Foreskin keratinocyte (primary cell): ENCODE measurements at places on chromosomes 4 and X. TPM values are rescaled to one million over a fixed set of nuclear protein-coding genes. Genes with fewer than 3 reads are reported as not detected.

Gene RBM47
- total RNA-seq = 13.9 and 14.0 TPM in 2 replicates

Gene CYBB
- 0.03 TPM in 1 of 2 replicates, not detected in the other for total RNA-seq

Gene GSPT2
- 4.1 and 4.4 TPM in 2 replicates for total RNA-seq

Gene SHROOM2
- total RNA-seq = 6.4 and 7.3 TPM in 2 replicates

Gene GPR119
- not detected in 2 replicates for total RNA-seq

DNA sequence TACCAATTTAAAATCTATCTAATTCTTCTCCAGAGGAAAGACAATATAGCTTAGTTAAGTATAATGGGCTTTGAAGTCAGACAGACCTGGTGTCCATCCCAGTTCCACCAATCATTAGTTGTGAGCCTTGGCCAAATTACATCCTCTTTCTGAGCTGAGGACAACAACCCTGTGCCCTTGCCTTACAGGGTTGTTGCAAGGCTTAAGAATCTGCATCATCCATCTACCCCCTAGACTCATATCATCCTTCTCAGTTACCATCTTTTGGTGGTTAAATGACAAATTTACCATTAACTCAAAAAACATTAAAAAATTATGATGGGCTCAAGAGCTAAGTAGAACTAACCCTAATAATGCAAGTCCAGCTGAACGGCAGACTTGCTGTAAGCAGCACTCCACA lies 51.6 kb downstream of the NAP1L5 start:
- DNase-seq = no peak

GRCh38 chrX:19487520-19488200 lies 27.6 kb downstream of the MAP3K15 start:
- DNase-seq = no peak

- no peak for DNase-seq
These were observed 57.3 kb downstream of the JAKMIP1 start for GRCh38 chr4:6142935-6143602.

DNA sequence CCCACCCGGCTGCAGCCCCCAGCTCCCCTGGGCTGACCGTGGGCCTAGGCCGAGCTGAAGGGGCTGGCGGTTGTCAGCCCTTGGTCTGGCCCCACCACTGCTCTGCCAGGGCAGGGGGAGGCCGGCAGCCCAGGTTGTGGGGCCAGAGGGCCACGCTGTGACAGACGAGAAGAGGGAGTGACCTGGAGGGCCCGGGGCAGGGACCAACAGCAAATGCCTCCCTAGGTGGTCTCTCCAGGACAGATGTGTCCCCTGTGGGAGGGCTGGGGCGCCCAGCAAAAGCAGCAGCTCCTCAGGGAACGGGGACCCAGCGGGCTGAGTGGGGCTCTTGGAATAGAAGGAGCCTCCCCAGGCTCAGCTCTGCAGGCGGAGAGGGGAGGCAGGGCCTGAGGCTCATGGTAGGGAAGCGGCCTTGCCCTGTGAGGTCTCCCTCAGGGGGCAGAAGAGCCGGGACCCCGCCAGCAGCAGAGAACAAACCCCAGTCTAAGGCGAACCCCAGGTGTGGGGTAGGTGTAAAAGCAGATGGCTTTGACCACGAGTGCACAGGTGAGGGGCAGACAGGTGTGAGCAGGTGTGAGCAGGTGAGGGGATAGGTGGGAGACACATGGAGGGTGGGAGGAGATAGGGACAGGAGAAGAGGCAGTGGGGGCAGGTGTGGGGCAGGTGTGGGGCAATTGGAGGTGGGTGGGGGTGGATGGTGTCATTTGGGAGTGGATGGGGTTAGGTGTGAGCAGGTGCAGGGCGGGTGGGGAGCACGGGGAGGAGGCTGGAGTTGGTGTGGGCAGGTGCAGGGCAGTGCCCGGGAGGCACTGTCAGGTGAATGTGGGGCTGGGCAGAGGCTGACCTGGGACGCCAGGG lies 34.1 kb upstream of the SPON2 start:
- no peak for DNase-seq

DNA sequence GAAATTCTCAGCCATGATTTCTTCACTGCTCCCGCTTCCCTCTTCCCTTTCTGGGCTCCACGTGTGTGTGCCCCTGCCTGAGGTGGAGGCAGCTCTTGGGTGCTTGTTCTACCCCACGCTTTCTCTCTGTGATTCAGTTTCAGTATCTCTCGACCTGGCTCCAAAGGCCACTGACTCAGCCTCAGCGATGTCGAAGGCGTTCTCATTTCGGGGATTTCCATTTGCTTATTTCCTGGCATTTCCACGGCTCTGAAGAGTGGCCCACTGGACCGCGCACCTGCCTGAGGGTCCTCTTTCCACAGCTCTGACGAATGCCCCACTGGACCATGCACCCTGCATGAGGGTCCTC lies 52.4 kb downstream of the GAK start:
- no peak for DNase-seq

DNA sequence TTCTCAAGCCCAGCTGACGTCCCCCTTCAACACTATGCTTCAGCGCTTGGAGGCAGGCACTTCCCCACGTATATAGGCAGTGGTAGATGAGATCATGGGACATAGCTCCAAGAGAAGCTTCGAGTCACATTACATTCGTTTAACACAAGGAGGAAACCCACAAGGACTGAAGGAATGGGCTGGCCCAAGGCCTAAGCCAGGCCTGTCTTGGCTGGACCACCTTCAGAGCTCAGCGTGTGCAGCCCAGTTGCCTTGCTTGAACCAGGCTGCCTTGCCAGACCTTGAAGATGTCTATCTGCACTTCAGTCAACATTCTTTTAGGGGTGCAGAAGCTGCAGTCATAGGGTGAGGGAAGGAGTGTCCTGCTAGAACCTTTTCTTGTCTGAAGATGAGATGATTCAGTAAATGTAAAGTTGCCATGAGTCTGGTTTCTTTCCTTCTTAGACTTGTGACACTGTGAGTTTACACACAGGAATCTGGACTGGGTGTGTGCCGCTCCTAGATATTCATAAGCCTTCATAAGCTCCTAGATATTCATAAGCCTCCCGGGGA lies 144.1 kb upstream of the RBPJ start:
- peak; percentile 78 for DNase-seq

GRCh38 chrX:9943420-9943819 lies 23.7 kb upstream of the CLDN34 start:
- DNase-seq = no peak

DNA sequence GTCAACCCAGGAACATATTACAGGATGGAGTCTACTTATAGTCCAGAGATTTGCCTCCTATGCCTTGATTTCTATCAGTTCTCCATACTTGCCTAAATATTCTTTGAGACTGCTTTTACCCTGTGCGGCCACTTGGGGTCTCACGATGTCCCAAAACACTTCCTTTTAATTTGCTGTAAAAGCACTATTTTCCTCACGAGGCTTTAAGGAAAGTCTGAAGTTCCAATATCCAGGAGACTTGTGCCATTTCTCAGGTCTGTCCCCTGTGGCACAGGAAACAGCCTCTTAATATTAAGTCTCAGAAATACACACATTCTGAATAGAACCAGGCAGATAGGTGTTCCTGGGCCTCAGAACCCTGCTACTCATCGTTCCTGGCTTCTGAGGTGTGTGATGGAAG lies 142.9 kb downstream of the TMEM164 start:
- DNase-seq = no peak

- DNase-seq = no peak
These were observed 781.4 kb upstream of the INTU start for GRCh38 chr4:126851391-126851790.

GRCh38 chr4:75995727-75996126 lies 5.0 kb upstream of the SDAD1 start:
- DNase-seq = peak; percentile 54
